CD8-positive, alpha-beta memory T cell (primary cell): ENCODE measurements at places on chromosomes 7 and 10. TPM values are rescaled to one million over a fixed set of nuclear protein-coding genes. Genes with fewer than 3 reads are reported as not detected.

DNA sequence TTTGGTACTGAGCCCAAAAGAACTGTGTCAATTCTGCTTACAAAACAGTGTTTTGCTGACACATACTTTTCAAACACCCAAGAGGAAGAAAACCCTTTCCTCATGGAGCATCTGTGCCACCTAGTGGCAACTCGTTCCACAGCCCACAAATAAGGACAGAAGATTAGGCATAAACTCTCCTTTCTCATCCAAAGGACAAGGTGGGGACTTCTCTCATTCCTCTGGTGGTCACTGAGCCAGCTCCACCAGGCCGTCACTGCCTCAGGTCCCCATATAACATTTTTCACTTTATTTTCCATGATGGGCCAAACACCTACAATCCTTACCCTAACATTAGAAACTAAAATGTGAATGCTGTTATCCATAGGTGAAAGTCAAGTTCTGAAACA, 76.9 kb downstream of the RNF216 start:
- peak; percentile 71 for DNase-seq

- DNase-seq = no peak
Measured at GRCh38 chr7:5231116-5231515, 41.1 kb downstream of the WIPI2 start.

Gene LZTS2
- 11.5 TPM for total RNA-seq

DNA sequence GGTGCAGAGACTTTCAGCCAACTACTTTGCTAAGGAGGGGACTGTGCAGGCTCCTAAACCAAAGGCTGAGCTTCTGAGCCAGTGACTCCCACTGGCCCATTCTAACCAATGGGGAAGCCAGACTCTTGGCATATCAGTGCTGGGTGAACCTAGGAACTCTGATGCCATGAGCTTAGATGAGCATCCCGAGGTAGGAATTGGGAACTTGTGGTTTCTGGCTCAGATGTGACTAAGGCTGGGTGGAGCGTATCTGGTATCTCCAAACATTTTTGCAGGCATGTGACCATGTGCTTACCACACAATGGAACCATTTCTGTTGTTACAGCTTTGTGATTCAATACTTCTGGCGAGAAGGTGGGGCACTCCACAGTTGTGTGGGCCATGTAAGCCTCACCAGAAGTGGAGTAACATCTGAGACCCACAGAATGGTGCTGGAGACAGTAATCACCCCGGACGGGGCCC, 2.5 kb upstream of the AVPI1 start:
- DNase-seq = no peak

DNA sequence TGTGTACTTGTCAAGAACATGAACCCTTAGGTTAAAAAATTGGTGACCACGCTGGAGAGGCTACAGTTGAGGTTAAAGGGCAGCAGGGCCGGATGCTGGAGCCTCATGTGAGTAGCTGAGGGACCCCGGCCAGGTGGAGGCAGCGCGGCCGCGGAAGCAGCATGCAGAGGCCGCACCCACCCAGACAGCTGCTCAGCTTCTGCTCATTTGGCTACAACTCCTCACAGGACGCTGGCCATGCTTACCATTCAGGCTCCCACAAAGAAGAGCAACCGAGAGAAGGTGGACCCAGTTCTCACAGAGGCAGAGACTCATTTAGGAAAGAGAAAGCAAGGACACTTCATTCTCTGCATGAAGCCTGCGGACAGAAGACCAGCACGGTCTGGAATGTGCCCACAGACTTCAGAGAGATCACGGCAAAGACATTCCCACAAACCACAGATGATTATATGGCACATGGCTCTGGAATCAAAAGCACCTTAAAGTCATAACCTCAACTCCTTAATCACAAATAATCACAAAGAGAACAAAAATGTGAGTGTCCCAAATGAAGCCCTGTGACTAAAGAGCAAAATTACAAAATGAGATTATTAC, 94.4 kb downstream of the VOPP1 start:
- DNase-seq = no peak
